ENCODE measurements at places on chromosomes 4 and X.

GRCh38 chrX:73979551-73980131 lies 324.3 kb upstream of the ZCCHC13 start:
- H3K27me3 ChIP-seq = no peaks in the 10 kb centered on the region
- no peak overlapping the region for H3K4me3 ChIP-seq
- H3K36me3 ChIP-seq = peaks cover 9% of the 10 kb centered on the region
- peaks cover 11% of the 10 kb centered on the region for H3K4me1 ChIP-seq
- no peak overlapping the region for H3K27ac ChIP-seq

DNA sequence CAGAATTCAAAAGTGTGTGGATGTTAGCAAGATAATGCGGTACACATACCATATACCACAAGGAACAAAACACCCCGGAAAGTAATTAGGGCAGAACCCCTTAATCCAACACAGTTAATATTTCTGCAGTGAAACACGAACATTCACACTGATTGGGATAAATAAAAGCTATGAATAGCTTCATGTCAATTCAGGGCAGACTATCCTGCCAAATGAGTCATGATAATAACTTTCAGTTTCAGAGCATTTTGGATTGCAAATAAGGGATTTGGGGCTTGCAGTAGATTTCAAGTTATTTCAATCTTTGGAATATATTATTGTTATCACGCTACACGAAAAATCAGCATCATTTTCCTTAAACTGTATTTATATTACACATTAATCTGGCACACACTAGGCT lies 24.3 kb downstream of the IRF2 start:
- no peak for DNase-seq
- H3K4me1 ChIP-seq = peaks cover 75% of the 10 kb centered on the region
- peaks cover 49% of the 10 kb centered on the region for H3K36me3 ChIP-seq
- H3K4me3 ChIP-seq = no peak overlapping the region
- no peak overlapping the region for H3K27ac ChIP-seq

DNA sequence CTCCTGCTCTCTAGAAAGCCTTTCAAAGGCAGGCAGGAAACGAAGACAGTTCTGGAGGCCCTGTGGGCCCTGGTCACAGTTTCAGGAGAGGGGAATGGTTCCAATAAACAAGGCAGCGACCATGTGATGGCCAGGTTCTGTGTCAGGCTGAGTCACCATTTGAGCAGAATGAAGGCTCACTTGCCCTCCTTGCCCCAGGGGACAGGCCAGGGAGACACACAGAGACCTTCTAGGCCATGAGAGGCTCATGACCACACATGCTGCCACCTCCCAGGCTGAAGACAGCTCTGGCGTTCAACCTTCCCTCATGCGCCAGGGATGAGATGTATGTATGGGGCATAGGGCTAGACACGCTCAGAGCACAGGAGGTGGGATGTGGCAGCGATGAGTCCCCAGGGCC lies 22.9 kb upstream of the TRIM2 start:
- no peak overlapping the region for H3K27ac ChIP-seq
- no peaks in the 10 kb centered on the region for H3K4me1 ChIP-seq
- no peaks in the 10 kb centered on the region for H3K36me3 ChIP-seq
- no peaks in the 10 kb centered on the region for H3K27me3 ChIP-seq

GRCh38 chr4:118112117-118113046 lies 78.1 kb downstream of the NDST3 start:
- no peaks in the 10 kb centered on the region for H3K27me3 ChIP-seq
- no peaks in the 10 kb centered on the region for H3K36me3 ChIP-seq

DNA sequence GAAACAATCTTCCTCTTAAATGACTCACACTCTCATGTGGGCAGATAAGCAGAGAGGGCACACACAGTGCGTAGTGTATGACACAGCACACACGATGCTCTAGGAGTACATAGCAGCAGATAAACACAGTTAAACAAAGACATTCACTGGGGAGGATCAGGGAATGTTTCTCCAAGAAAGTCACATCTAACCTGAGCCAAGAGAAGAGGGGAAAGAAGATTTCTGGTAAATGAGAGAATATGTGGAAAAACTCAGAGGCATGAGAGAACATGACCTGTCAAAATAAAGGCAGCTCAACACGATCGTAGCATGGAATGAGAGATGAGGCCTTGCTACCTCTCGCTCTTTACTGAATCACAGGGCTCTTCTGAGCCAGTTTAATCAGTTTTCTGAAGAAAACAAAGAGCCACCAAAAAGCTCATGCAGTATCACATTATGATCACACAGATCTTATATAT lies 251.0 kb downstream of the ANK2 start:
- H3K27me3 ChIP-seq = peaks cover 14% of the 10 kb centered on the region
- no peak overlapping the region for H3K4me3 ChIP-seq
- H3K36me3 ChIP-seq = no peaks in the 10 kb centered on the region
- DNase-seq = no peak
- no peak overlapping the region for H3K27ac ChIP-seq

DNA sequence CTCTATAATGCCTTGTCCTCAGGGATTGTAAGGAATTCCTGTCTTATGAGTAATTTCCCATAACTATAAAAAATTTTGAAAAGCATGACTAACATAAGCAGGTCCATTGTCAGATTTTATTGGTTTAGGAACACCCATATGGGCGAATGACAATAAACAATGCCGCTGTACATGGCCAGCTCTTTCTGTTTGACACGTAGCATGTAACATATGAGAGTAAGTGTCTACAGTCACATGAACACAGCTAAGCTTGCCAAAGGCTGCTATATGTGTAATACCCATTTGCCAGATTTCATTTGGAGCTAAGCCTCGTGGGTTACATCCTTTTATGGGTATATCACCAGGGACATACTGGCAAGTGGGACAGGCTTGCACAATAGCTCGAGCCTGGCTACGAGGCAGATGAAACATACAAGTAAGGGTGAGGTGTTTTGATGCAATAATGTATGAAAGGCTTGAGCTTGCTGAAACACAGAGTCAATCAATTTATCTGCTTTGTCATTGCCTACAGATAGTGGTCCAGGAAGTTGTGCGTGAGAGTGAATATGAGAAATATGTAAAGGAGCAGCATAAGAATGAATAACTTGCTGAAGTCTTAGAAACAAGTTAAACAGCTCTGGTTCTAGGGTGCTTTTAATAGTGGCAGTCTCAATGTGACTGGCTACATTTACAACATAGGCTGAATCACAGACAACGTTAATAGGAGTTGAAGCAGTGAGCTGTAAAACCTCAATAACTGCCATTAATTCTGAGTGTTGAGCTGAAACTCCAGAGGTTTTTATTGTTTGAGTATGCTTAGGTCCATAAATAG lies 67.4 kb upstream of the UGT2B10 start:
- H3K4me1 ChIP-seq = no peaks in the 10 kb centered on the region
- H3K27me3 ChIP-seq = no peaks in the 10 kb centered on the region
- no peak overlapping the region for H3K4me3 ChIP-seq
- H3K27ac ChIP-seq = no peak overlapping the region
- no peaks in the 10 kb centered on the region for H3K36me3 ChIP-seq

- H3K27me3 ChIP-seq = no peaks in the 10 kb centered on the region
- no peak overlapping the region for H3K4me3 ChIP-seq
Observed at GRCh38 chr4:65791111-65791811, 121.0 kb upstream of the EPHA5 start.

GRCh38 chrX:108123591-108124366 lies 32.2 kb downstream of the ATG4A start:
- DNase-seq = no peak
- no peak overlapping the region for H3K27ac ChIP-seq
- no peaks in the 10 kb centered on the region for H3K4me1 ChIP-seq
- no peaks in the 10 kb centered on the region for H3K36me3 ChIP-seq
- no peaks in the 10 kb centered on the region for H3K27me3 ChIP-seq
- no peak overlapping the region for H3K4me3 ChIP-seq

DNA sequence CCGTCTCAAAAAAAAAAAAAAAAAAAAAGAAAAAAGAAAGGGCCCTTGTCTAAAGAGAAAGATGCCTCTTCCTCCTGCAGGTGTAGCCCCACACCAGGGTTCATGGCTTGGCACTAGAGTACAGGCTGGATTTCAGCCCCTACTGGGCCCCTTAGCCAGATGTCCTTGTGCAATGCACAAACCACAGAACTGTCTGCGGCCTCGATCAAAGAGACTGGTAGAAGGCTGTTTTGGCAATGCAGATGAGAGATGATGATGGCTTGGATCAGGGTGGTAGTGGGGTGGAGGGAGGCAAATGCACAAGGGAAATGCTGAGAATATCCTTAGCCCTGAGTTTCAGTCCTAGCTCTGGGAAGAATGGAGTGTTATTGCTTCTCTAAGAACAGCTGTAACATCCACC lies 26.5 kb upstream of the TSR2 start:
- H3K4me1 ChIP-seq = peaks cover 20% of the 10 kb centered on the region
- no peaks in the 10 kb centered on the region for H3K36me3 ChIP-seq
- peaks cover 31% of the 10 kb centered on the region for H3K27me3 ChIP-seq
- peak; percentile 20 for DNase-seq
- no peak overlapping the region for H3K4me3 ChIP-seq

DNA sequence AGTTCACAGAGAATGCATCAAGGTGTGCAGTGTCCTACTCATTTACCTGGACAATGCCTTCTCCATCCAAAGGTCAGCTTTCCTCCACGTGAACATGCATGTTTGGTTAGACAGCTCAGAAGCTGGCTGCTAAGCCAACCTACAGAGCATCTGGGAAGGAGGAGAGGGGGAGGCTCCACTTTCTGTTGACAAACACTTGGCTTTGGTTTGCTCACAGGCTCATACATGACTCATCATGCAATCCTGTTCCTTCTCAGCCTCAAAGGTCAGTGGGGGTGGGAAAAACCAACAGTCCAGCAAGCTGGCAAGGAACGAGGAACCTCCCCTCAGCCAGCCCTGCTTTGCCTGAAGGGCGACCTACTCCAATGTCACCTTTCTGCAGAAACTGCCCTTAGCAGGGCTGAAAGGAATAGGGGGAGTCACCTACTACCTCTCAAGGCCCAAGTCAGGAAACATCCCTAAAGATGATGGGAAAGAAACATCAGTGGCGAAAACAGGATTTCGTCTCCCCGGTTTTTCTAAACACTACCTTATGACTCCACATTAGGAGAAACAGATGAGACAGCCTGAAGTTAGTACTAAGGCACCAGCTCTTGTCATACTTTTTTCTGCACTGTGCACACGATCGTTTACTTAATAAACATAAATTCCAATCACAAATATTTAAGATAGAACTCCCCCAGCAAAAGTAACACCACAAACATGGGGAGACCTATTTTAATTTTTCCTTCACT lies 37.9 kb downstream of the RELL1 start:
- peaks cover 68% of the 10 kb centered on the region for H3K36me3 ChIP-seq
- no peak overlapping the region for H3K27ac ChIP-seq
- no peak for DNase-seq
- H3K4me3 ChIP-seq = no peak overlapping the region
- peaks cover 11% of the 10 kb centered on the region for H3K4me1 ChIP-seq

DNA sequence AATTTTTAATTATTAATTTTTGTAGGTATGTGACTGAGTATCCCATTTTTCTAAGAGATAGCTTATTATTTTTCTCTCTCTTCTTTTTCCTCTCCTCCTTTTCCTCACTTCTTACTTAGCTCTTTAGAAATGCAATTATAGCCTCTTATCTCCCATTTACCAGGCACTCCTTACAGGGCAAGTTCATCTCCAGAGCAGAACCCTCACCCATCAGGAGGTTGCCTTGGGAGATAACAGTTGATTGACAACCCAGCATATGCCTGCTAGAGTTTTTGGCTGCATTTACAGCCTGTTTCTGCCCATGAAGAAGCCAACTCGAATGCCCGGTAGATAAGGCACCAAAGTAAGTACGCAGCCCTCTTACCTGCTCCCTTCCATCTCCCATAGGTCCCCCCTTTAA lies 572.9 kb upstream of the ZFP42 start:
- H3K4me3 ChIP-seq = no peak overlapping the region
- H3K4me1 ChIP-seq = no peaks in the 10 kb centered on the region
- no peak for DNase-seq
- no peaks in the 10 kb centered on the region for H3K27me3 ChIP-seq
- no peak overlapping the region for H3K27ac ChIP-seq

DNA sequence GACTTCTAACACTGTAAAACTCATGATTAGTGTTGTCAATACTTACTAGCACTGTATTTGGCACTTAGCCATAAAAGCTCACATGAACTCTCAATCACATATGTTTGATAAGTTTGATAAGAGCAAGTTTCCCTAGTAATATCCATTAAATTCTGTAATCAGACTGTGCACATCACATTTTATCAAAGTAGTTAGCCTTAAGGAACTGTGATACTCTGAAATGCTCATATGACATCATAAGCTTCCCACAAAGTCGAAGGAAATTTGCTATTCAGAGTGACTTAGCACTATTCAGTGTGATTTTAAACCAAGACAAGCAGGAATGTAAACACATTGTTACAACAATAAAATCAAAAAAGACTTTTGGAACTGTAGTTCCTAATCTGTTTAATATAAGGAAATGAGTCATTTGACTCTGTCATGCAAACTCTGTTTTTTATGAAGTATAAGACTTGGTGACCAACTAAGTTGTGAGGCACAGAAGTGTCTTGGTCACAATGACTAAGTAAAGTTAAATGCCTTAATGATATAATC lies 6.7 kb downstream of the SLC7A11 start:
- no peak overlapping the region for H3K27ac ChIP-seq
- H3K4me3 ChIP-seq = no peak overlapping the region
- no peak for DNase-seq
- peaks cover 2% of the 10 kb centered on the region for H3K36me3 ChIP-seq

DNA sequence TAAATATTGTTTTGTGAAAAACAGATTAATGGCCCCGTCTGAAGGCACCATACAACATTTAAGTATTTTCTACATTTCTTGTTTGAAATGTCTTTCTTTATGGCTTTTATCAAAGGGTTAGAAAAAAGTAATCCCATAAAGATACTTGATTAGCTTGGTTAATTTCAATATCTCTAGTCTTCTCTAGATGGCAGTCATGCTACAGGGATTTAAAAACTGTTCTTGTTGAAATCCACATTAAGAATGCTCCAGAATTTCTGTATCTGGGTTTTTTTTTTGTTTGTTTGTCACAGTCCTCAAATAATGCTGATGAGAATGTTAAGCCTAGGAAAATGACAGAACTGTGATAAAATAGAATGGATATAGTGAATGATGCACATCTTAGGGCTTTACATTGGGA lies 109.0 kb upstream of the AADAT start:
- H3K4me1 ChIP-seq = no peaks in the 10 kb centered on the region
- H3K27ac ChIP-seq = no peak overlapping the region
- no peaks in the 10 kb centered on the region for H3K27me3 ChIP-seq
- H3K36me3 ChIP-seq = no peaks in the 10 kb centered on the region

GRCh38 chr4:148438047-148438446 lies 4.2 kb downstream of the NR3C2 start:
- H3K27ac ChIP-seq = no peak overlapping the region
- H3K36me3 ChIP-seq = peaks cover 6% of the 10 kb centered on the region
- H3K4me1 ChIP-seq = peaks cover 22% of the 10 kb centered on the region
- no peak overlapping the region for H3K4me3 ChIP-seq
- no peak for DNase-seq

- H3K36me3 ChIP-seq = no peaks in the 10 kb centered on the region
- no peak for DNase-seq
- H3K4me1 ChIP-seq = no peaks in the 10 kb centered on the region
Observed at GRCh38 chrX:68146054-68146453, 287.2 kb downstream of the OPHN1 start.

- no peak for DNase-seq
- H3K27me3 ChIP-seq = no peaks in the 10 kb centered on the region
- H3K36me3 ChIP-seq = no peaks in the 10 kb centered on the region
Observed at GRCh38 chr4:19486400-19486799, 765.3 kb upstream of the SLIT2 start.

GRCh38 chr4:19380600-19380999 lies 871.1 kb upstream of the SLIT2 start:
- no peak overlapping the region for H3K4me3 ChIP-seq
- DNase-seq = no peak
- H3K27me3 ChIP-seq = no peaks in the 10 kb centered on the region
- no peaks in the 10 kb centered on the region for H3K4me1 ChIP-seq
- H3K27ac ChIP-seq = no peak overlapping the region

GRCh38 chr4:79217025-79217424 lies 108.8 kb downstream of the NAA11 start:
- no peaks in the 10 kb centered on the region for H3K4me1 ChIP-seq
- no peaks in the 10 kb centered on the region for H3K27me3 ChIP-seq
- no peak overlapping the region for H3K27ac ChIP-seq
- no peak overlapping the region for H3K4me3 ChIP-seq
- H3K36me3 ChIP-seq = no peaks in the 10 kb centered on the region
- no peak for DNase-seq
